Tibial nerve (tissue), 4 donors: ENCODE measurements at places on chromosomes 11 and 22.

- no peak for DNase-seq
These were observed 147.5 kb downstream of the ST3GAL4 start for GRCh38 chr11:126502982-126503381.

GRCh38 chr11:78961937-78962701, 387.5 kb upstream of the NARS2 start:
- no peak for DNase-seq

DNA sequence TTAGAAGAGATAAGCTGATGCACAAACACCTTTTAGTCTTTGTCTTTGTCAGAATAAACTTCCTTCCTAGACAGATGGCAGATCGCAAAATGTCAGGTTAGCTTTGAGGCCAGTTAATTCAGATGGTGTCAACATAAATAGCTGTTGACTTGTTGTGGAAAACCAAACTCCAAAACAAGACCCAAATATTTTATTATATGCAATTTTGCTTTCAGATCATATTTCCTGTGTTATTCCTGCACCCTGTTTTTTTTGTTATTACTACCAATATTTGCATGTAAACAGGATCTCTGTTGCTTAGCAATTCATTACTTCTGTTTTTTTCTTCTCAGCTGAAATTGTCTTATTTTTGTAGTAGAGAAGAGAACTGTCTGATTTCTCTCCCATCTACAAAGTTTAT, 316.0 kb downstream of the ETS1 start:
- no peak for DNase-seq

DNA sequence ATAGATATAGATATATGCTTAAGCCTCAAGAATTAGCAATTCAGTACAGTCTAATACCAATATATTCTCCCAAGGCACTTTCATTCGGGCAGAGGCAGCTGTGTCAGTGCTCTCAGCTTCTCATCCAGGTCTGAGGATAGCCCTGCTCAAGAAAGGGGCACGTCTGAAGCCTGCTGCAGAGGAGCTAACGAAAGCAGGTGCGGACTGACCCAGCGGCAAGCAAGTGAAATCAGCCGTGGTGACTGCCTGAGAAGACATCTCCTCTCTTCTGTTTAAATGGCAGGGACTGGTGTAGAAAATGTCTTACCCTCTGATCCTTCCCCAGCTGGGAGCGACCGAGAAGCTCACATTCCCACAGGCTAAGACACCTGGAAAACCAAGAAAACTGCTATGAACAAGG, 468.6 kb downstream of the BRD1 start:
- DNase-seq: no peak
